Stimulated activated memory B cell treated with anti-CD40 and anti-IgM and Interleukin-4, amounts not matched to agents 10 μg/mL and 1 μg/mL and 100 μg/mL, for 72 hours (primary cell): ENCODE measurements at places on chromosomes 5 and 9.

- peaks cover 52% of the 10 kb centered on the region for H3K27me3 ChIP-seq
- H3K4me3 ChIP-seq = no peak overlapping the region
- no peaks in the 10 kb centered on the region for H3K4me1 ChIP-seq
- H3K36me3 ChIP-seq = no peaks in the 10 kb centered on the region
Observed at GRCh38 chr5:155624597-155625241, 611.2 kb downstream of the KIF4B start.

- H3K27me3 ChIP-seq = peaks cover 47% of the 10 kb centered on the region
- H3K36me3 ChIP-seq = no peaks in the 10 kb centered on the region
- no peaks in the 10 kb centered on the region for H3K4me1 ChIP-seq
- no peak overlapping the region for H3K27ac ChIP-seq
Observed at GRCh38 chr5:138226910-138227309, 13.8 kb upstream of the CDC23 start.

- H3K27ac ChIP-seq = no peak overlapping the region
- H3K36me3 ChIP-seq = peaks cover 62% of the 10 kb centered on the region
Observed at GRCh38 chr9:7095058-7095457, 337.3 kb downstream of the KDM4C start.

- H3K4me3 ChIP-seq = no peak overlapping the region
- no peak overlapping the region for H3K27ac ChIP-seq
- H3K27me3 ChIP-seq = no peaks in the 10 kb centered on the region
- H3K4me1 ChIP-seq = no peaks in the 10 kb centered on the region
- no peaks in the 10 kb centered on the region for H3K36me3 ChIP-seq
- ATAC-seq = no peak
Observed at GRCh38 chr9:88724331-88724730, 189.4 kb downstream of the NXNL2 start.

DNA sequence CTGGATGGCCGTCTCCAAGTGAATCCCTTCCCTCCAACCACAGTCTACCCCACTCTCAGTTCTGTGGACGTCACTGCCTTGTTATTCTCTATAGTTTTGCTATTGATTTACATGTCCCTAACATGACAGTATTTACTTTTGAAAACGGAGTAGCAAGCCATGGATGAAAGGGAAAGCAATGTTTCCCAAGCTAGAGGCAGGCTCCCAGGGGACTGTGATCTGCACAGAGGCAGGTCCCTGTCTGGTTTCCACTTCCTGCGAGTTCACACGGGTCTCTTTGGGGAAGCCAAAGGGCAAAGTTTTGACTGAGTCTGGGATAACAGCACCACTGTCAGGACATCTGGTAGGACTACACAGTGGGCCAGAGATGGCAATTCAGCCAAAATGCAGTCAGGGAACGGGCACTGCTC, 12.7 kb downstream of the C9orf153 start:
- no peaks in the 10 kb centered on the region for H3K36me3 ChIP-seq
- peak; percentile 36 for ATAC-seq
- no peak overlapping the region for H3K27ac ChIP-seq
- H3K4me1 ChIP-seq = peaks cover 9% of the 10 kb centered on the region

- H3K27me3 ChIP-seq = no peaks in the 10 kb centered on the region
- H3K36me3 ChIP-seq = peaks cover 5% of the 10 kb centered on the region
- H3K27ac ChIP-seq = no peak overlapping the region
- ATAC-seq = no peak
- H3K4me3 ChIP-seq = no peak overlapping the region
Observed at GRCh38 chr5:76854644-76855043, 4.8 kb downstream of the S100Z start.
